Upper lobe of left lung (tissue), 6 donors: ENCODE measurements at places on chromosomes 2 and 18. TPM values are rescaled to one million over a fixed set of nuclear protein-coding genes. Genes with fewer than 3 reads are reported as not detected.

Gene RGPD3
- 1.00 TPM for total RNA-seq

DNA sequence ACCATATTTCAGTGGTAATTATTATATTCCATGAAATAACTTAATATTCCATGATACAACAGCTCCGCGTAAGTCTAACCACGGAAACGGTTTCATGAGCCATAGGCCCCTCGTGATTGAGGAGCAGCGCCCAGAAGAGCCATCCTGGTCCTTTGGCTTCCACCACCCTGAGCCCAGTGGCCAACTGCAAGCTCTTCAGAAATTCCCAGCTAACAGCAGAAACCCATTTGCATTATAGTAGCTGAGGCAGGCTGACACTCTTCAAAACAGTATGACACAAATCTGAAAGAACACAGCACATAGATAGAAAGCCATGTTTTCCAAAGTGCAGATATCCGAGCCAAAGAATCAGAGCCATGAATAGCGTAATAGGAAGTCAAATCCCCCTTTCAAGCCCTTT, 120.9 kb upstream of the NFATC1 start:
- no peaks in the 10 kb centered on the region for H3K36me3 ChIP-seq
- H3K4me3 ChIP-seq = no peak overlapping the region
- H3K27ac ChIP-seq = no peak overlapping the region
- no peaks in the 10 kb centered on the region for H3K4me1 ChIP-seq

Gene IL36RN
- total RNA-seq = not detected

- H3K4me1 ChIP-seq = no peaks in the 10 kb centered on the region
- H3K4me3 ChIP-seq = no peak overlapping the region
- H3K36me3 ChIP-seq = no peaks in the 10 kb centered on the region
- no peak overlapping the region for H3K27ac ChIP-seq
Measured at GRCh38 chr2:36697424-36698066, 1.0 kb downstream of the VIT start.

- peaks cover 2% of the 10 kb centered on the region for H3K4me1 ChIP-seq
- no peaks in the 10 kb centered on the region for H3K36me3 ChIP-seq
- no peak overlapping the region for H3K27ac ChIP-seq
- no peak for DNase-seq
- H3K4me3 ChIP-seq = no peak overlapping the region
- H3K27me3 ChIP-seq = no peaks in the 10 kb centered on the region
Measured at GRCh38 chr18:11655606-11655932, 33.5 kb upstream of the GNAL start.

GRCh38 chr2:203361922-203362321, 33.7 kb downstream of the ABI2 start:
- H3K4me1 ChIP-seq = no peaks in the 10 kb centered on the region
- no peak overlapping the region for H3K27ac ChIP-seq
- H3K4me3 ChIP-seq = no peak overlapping the region
- no peak for DNase-seq
- no peaks in the 10 kb centered on the region for H3K27me3 ChIP-seq
- no peaks in the 10 kb centered on the region for H3K36me3 ChIP-seq

DNA sequence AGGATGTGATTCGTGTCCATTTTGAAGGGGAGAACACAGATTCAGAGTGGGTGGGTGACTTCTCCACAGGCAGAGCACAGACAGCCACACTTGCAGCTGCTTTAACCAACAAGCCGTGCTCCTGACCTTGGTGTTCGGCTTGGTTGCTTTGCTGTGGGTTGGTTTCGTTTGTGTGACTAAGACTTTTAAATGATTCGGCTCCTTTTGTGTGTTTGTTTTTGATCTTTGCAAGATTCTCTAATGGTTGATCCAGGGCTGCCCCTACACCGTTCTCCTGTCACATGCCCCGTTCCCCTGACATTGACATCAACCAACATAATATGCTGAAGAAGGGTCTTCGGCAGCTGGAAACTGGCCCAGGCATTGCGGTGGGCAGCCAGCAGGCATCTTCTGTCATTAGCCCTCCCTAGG, 95.9 kb upstream of the MBOAT2 start:
- peaks cover 14% of the 10 kb centered on the region for H3K4me1 ChIP-seq
- H3K36me3 ChIP-seq = no peaks in the 10 kb centered on the region
- no peak overlapping the region for H3K4me3 ChIP-seq
- DNase-seq = no peak
- no peaks in the 10 kb centered on the region for H3K27me3 ChIP-seq

DNA sequence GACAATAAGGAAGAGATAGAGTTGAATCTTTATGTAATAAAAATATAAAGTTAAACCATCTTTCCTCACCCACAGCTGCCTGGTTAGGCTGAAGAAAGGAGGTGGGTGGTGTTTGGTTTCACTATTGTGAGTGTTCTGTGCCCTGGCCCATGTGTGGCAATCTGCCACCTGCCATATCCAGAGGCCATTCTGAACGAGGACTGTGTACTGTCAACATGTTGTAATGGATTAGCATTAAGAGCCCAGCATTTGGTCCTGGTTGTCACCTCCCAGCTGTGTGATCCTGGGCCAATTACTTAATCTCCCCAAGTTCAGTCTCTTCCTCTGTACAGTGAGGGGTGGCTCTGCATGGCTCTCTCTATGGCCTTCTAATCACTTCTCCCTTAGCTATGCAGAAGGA, 118.2 kb upstream of the SEC11C start:
- H3K36me3 ChIP-seq = no peaks in the 10 kb centered on the region
- no peak overlapping the region for H3K27ac ChIP-seq
- H3K4me3 ChIP-seq = no peak overlapping the region
- no peaks in the 10 kb centered on the region for H3K27me3 ChIP-seq
- no peak for DNase-seq
- H3K4me1 ChIP-seq = no peaks in the 10 kb centered on the region

- H3K27ac ChIP-seq = no peak overlapping the region
- H3K36me3 ChIP-seq = no peaks in the 10 kb centered on the region
- H3K4me1 ChIP-seq = peaks cover 4% of the 10 kb centered on the region
Measured at GRCh38 chr18:789397-789796, 22.6 kb downstream of the YES1 start.

DNA sequence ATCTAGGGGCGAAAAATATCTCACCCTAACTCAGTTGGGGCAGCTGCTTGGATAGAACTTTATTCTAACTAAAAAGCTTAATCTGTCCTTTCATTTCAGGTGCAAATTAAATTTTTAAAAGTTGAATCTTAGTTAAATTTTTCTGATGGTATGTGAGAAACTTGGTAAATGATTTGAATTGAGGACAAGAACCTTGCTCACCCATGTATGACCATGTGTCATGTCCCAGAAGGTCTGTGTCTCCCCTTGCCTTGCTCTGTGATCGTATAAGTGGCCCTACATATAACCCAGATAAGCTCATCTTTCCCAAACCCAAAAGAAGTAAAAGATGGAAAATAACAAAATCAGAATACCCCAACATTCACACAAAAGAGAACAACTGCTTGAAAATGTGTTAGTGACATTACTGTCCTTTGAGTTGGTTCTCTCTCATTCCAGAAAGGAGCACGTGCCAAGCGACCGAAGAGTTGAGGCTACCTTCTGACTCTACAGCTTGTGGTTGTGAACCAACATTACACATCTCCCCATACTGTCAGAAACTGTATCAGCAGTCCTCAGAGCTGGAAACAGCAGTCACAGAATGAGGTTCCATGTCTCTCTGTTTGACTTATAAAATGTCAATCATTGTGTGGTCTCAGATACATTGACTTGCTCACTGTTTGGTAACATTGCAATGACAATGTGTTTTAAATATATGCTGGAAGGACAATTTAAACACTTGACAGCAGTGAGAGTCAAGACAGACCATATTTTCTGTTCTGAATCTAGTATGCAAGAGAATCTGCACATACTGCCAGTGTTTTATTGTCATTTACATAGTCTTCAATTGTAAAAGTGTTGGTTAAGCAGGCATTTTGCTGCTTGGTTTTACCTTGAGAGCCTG, 46.3 kb upstream of the TANK start:
- no peaks in the 10 kb centered on the region for H3K4me1 ChIP-seq
- H3K27ac ChIP-seq = no peak overlapping the region
- no peaks in the 10 kb centered on the region for H3K36me3 ChIP-seq
- no peak overlapping the region for H3K4me3 ChIP-seq
- no peak for DNase-seq
- H3K27me3 ChIP-seq = no peaks in the 10 kb centered on the region

GRCh38 chr2:177908182-177908581, 164.4 kb downstream of the PDE11A start:
- DNase-seq = no peak
- no peaks in the 10 kb centered on the region for H3K36me3 ChIP-seq
- H3K4me3 ChIP-seq = no peak overlapping the region
- no peaks in the 10 kb centered on the region for H3K4me1 ChIP-seq

Gene RBM43
- 13.6 TPM for total RNA-seq

Gene MAP3K19
- 0.34 TPM for total RNA-seq

- no peaks in the 10 kb centered on the region for H3K36me3 ChIP-seq
- DNase-seq = no peak
- no peak overlapping the region for H3K4me3 ChIP-seq
Measured at GRCh38 chr2:54471221-54471711, 15.1 kb downstream of the SPTBN1 start.

- no peak overlapping the region for H3K4me3 ChIP-seq
- H3K4me1 ChIP-seq = no peaks in the 10 kb centered on the region
- no peak overlapping the region for H3K27ac ChIP-seq
- no peaks in the 10 kb centered on the region for H3K27me3 ChIP-seq
Measured at GRCh38 chr2:225064362-225064761, 22.1 kb upstream of the DOCK10 start.

Gene SERPINB4
- not detected for total RNA-seq

Gene ANKRD53
- total RNA-seq = 10.5 TPM

DNA sequence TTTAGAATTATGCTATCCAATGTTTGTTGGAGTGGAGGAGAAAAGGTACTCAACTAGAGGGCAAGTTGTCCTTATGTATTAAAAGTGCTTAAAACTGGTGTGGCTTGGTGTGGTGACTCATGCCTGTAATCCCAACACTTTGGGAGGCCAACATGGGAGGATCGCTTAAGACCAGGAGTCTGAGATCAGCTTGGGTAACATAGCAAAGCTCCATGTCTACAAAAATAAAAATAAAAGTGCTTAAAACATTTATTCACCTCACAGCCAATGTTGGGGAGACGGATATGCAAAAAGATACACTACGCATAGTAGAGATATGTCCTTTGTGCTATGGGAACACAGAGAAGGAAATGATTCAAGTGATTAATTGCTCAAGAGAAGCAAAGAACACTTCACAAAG, 19.3 kb upstream of the TNFAIP6 start:
- DNase-seq = no peak
- no peak overlapping the region for H3K27ac ChIP-seq
- no peaks in the 10 kb centered on the region for H3K36me3 ChIP-seq
- peaks cover 6% of the 10 kb centered on the region for H3K4me1 ChIP-seq
- H3K4me3 ChIP-seq = no peak overlapping the region
- no peaks in the 10 kb centered on the region for H3K27me3 ChIP-seq

Gene SLC66A3
- 33.2 TPM for total RNA-seq

DNA sequence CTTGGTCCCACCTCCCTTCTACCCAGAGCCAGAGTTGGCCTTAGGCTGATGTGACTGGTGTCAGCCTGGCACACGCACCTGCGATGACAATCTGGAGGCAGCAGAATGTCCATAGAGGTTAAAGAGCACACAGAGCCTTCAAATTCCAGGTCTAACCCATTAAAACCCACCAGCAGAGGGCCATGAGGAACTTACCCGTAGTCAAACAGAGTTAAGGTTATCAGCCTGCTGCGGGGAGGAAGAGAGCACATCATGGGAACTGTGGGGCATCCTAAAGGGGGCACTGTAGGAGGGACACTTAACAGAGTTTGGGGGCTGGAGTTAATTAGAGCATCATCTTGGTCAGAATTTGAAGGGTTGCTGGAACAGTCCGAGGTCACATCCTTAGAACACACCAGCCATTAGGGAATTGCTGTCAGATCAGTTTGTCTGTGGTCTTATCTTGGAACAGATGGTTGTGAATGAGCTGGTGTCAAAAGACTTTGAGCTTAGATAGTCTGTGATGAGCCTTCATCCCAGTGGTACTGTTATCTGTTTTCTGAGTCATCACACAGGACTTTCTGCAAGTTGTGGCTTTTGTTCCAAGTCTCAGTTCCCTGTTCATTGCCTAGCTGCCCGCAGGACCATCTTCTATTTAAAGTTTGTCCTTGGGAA, 248.6 kb downstream of the LOXHD1 start:
- no peaks in the 10 kb centered on the region for H3K27me3 ChIP-seq
- H3K27ac ChIP-seq = no peak overlapping the region
- H3K4me1 ChIP-seq = peaks cover 18% of the 10 kb centered on the region
- no peaks in the 10 kb centered on the region for H3K36me3 ChIP-seq
- H3K4me3 ChIP-seq = no peak overlapping the region

- peak overlapping the region; percentile 14 for H3K27ac ChIP-seq
- H3K36me3 ChIP-seq = no peaks in the 10 kb centered on the region
- no peak for DNase-seq
- H3K4me3 ChIP-seq = no peak overlapping the region
Measured at GRCh38 chr2:65164426-65164891, 34.6 kb upstream of the RAB1A start.

DNA sequence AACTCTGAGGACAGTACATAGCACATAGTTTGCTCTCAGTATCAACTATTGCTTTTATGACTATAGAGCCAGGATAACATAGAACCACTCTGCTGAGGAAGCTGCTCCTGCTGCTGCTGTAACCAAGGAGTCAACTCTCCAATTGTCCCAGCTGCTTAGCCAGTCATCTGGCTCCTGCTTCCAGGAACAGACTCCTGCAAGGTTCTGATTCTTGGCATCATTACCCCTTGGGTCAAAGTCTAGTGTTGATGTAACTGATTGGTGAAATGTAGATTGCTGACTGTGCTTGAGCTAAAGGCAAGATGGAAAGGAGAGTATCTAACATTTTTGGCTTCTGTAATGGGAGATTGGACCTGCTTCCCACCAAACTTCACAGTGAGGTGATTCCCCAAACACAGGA, 261.9 kb upstream of the FSHR start:
- DNase-seq = no peak
- H3K4me1 ChIP-seq = no peaks in the 10 kb centered on the region

DNA sequence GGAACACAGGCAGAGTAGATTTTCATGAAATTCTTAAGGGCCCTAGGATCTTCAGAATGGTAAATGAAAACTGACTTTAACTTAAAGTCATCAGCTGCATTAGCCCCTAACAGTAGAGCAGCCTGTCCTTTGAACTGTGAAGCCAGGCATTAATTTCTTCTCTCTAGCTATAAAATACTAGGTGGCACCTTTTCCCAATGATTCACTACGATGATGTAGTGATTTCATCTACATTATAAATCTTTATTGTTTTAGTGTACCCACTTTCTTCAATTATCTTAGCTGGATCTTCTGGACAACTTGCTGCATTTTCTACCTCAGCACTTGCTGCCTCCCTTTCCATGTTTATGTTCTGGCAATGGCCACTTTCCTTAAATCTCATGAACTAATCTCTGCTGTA, 290.5 kb downstream of the NOL4 start:
- no peaks in the 10 kb centered on the region for H3K36me3 ChIP-seq

DNA sequence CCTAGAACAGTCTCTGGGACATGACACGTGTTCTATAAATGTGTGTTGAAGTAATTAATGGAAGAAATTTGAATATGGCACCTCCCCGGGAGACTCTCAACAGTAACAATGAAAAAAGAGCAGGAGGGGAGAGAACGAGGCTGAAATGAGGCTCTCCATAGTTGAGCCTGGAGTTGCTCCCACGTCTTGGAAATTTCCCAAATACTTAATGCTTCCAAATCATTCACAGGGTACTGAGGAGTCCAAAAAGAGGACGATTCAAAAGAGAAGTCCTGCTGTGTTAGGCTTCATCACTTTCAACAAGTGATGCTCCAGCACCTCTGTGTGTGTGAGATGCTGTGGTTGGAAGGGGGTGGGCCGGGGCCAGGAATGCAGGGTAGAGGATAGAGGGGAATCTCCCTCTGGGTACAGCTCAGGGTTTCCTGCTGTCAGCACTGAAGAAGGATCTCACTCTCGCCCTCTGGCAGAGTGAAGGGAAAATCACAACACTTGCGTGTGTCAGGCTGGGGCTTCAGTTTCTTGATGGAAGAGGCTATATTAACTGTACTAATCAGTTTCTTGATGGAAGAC, 18.1 kb upstream of the ZNF407 start:
- H3K27me3 ChIP-seq = no peaks in the 10 kb centered on the region
- H3K4me1 ChIP-seq = no peaks in the 10 kb centered on the region
- no peaks in the 10 kb centered on the region for H3K36me3 ChIP-seq
- no peak overlapping the region for H3K27ac ChIP-seq
- no peak for DNase-seq
- no peak overlapping the region for H3K4me3 ChIP-seq
